ENCODE measurements at places on chromosomes 3 and 15. TPM values are rescaled to one million over a fixed set of nuclear protein-coding genes. Genes with fewer than 3 reads are reported as not detected.

DNA sequence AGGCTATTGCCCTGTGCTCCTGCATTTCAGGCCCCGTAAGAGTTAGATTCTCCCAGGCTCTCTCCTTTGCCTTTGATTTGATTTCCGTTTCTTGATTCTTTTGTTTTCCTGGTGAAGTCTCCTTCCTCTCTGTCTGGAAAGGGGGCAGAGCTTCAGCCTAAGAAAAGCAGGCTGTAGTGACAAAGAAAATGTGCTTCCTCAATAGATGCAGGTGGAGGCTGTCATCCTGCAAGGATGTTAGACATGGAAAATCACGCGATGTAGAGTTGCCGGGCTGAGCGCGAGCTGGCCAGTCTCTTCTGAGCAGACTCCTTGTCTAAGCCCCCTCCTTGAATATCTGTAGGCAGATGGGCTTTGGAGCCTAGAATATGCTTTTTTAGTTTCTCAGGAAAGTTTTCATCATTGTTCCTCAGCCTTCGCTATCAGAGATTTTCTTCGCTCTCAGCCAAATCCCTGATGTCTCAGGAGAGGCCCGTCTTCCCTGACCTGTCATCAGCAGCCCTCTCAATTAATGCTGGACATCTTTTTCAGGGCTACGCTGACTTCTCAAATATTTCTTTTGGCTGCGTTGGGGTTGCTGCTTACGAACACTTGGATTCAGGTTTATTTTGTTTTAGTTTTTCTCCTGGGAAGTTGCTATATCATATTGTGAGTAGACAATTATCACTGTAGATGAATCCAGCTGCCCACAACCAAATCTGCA, 163.6 kb downstream of the ITPR1 start:
- no peak for DNase-seq

- no peak for DNase-seq
Observed at GRCh38 chr15:58264053-58264971, 126.1 kb downstream of the AQP9 start.

DNA sequence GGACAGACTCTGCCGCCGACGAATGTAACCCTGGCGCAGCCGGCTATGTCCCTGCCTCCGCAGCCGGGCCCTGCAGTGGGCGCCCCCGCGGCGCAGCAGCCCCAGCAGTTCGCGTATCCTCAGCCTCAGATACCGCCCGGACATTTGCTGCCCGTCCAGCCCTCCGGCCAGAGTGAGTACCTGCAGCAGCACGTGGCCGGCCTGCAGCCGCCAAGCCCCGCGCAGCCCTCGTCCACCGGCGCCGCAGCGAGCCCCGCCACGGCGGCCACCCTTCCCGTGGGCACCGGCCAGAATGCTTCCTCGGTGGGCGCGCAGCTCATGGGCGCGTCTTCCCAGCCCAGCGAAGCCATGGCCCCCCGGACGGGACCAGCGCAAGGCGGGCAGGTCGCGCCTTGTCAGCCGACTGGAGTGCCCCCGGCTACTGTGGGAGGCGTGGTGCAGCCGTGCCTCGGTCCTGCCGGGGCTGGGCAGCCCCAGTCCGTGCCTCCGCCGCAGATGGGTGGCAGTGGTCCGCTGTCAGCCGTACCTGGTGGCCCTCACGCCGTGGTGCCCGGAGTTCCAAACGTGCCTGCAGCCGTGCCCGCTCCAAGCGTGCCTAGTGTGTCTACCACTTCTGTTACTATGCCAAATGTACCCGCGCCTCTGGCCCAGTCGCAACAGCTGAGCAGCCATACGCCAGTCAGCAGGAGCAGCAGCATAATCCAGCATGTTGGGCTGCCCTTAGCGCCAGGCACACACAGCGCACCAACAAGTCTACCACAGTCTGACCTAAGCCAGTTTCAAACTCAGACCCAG, 2.4 kb downstream of the TSC22D2 start:
- DNase-seq, result no peak

DNA sequence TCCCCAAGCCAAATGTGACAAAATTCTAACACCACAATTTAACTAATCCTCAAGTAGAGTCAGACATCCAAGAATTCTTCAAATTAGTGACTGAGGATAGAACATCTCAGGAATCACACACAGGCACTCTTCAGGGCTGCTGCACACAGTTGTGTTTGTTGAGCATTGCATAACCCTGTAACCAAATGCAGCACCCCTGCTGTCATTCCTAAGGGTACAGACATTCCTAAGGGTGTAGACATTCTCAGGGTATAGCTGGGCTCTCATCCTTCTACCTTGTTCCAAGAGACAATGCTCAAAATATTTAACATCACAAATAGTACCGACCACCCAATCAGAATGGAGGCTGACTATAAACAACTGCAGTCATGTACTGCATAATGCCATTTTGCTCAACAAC, 107.1 kb upstream of the UBE2E2 start:
- no peak for DNase-seq

IGDCC3 gene
- 1.4 TPM for total RNA-seq
